ENCODE measurements at places on chromosomes 3 and 15.
A peak's percentile ranks its signal among the peaks of the same experiment; 100 is the strongest.

- no peak for DNase-seq
These were observed 19.1 kb upstream of the AKAP13 start for GRCh38 chr15:85361323-85361722.

DNA sequence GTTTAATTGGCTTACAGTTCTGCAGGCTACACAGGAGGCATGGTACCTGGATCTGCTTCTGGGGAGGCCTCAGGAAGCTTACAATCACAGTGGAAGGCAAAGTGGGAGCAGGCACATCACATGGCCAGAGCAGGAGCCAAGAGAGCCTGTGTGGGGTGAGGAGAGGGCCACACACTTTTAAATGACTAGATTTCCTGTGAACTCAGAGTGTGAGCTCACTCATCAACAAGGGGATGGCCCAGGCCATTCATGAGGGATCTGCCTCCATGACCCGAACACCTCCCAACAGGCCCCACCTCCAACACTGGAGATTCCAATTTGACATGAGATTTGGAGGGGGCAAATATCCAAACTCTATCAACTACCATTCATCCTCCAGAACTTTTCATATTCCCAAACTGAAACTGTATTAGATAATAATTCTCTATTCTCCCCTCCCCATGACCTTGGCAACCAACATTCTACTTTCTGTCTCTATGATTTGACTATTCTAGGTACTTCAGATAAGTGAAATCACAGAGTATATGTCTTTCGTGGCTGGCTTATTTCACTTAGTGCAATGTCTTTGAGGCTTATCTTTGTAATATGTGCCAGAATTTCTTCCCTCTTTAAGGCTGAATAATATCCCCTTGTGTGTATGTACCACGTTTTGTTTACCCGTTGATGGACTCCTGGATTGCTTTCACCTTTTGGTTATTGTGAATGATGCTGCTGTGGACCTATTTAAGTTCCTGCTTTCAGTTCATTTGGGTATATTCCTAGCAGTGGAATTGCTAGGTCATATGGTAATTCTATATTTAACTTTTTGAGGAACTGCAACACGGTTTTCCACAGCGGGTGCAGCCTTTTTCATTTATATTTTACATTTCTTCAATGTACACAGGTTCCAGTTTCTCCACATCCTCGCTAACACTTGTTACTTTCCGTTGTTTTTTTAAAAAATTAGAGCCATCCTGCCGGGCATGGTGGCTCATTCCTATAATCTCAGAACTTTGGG is 43.8 kb downstream of the TKT start:
- DNase-seq: no peak

DNA sequence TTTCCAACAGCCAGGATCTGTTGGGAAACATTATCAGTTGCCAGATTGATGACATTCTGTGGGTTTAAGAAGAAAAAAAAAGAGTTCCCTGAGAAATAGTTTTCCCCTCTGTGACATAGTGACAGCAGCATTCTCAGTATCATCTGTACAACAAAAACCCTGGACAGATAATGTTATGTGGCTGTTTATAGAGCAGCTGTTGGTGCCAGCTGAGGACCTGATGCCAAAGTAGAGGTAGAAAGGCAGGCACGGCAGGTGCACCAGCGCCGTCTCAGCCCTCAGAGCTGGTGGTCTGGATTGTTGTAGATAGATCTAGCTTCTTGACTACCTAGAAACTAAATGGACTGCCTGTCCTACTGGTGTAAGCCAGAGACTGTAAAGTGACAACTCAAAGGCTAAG is 56.2 kb upstream of the FILIP1L start:
- DNase-seq: no peak

GRCh38 chr3:46466273-46466672 is 1.6 kb upstream of the LTF start:
- no peak for DNase-seq

GRCh38 chr3:178385280-178385952 is 150.8 kb upstream of the KCNMB2 start:
- DNase-seq: peak; percentile 7

- no peak for DNase-seq
These were observed 6.1 kb upstream of the IMPDH2 start for GRCh38 chr3:49035281-49035680.

DNA sequence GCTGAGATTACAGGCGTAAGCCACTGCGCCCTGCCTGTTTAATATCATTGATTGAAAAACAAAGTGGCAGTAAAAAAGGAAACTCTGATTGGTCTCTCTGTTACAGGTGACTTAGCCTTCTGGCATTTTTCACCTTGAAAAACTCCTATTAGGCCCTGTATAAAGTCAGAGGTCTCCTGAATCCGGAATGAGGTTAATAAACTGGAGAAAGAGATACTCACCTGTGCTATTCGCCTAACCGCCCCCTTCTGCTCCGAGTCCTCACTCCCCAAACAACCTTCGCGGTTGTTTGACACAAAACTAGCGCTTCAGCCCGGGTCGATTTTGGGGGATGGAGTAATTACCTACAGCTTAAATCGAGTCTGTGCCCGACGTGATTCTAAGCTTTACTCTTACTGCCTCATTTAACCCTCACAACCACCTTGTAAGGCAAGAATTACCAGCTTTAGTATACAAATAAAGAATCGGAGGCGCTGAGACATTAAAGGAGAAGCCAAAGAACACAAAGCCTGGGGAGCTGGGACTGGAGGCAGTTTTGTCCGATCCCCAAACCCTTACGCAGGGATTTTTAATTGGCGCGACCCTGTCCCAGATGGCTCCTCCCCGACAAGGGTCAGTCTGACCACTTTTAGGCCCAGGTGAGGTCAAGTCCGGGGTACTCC is 441 bp downstream of the CEP70 start:
- no peak for DNase-seq

GRCh38 chr3:147701195-147701594 is 292.0 kb downstream of the ZIC1 start:
- no peak for DNase-seq

GRCh38 chr3:8324747-8325146 is 176.9 kb upstream of the LMCD1 start:
- no peak for DNase-seq

- DNase-seq: no peak
These were observed at the start of gene SYNPR for GRCh38 chr3:63278171-63279004. Gene SYNPR (plus strand): TSS chr3:63278308.

- no peak for DNase-seq
These were observed 32.7 kb downstream of the RNF13 start for GRCh38 chr3:149845570-149846244.

DNA sequence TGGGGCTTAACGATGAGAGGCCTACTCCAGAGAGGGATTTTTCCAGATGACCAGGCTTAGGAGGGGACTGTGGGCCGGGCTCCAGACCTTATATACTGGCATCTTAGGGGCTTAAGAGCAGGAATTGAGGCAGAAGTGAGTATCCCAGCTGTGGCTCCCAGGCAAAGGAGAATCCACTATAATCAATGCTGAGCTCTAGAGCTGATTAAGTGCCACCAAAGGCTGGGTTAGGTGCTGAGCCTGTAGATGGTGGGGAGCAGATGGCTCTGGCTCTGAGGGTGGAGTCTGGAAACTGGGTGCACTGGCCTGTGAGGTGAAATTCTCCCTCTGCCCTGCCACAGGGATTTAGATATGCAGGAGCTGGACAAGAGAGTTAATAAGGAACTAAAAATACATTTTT is 23.2 kb downstream of the IRAK2 start:
- no peak for DNase-seq

DNA sequence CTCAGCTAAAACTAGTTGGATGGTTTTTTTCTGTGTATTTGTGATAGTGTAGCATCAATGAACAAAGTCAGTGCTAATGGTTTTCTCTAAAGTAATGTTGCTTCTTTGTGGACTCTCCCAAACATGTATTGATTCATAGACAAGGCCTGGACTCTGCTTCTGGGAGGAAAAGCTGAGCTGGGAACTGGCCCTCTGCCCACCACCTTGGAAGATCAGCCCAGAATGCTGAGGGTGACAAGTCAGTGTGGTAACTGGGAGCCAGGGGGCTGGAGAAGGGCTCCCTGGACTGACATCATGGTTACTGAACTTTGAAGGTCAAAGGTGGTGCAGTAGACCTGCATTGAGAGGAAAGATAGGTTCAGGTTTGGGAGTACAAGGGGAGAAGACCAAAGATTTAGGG is 3.0 kb downstream of the ARHGAP31 start:
- no peak for DNase-seq

DNA sequence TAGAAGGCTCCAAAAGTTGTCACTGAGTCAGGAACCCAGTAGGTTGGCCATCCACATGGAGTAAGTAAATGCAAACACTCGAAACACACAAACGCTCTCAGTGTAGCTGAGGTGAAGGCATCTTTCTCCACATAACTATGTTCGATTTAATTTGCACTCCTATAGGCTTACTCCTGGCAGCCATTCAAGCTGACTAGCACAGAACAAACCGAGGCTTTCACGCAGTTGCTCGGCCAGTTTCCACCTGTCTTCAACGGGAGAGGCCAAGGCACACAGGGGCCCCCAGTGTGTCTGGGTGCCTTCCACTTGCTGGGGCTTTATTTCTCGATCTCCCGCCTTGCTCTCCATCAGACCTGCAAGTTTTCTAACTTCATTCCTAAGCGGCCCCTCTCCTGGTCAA is 18.9 kb downstream of the RGMA start:
- DNase-seq: no peak

Data from memory B cell (primary cell).